Stimulated activated CD8-positive, alpha-beta memory T cell treated with anti-CD3 and anti-CD28 coated beads, Interleukin-4, amount 100 ng/mL, for 48 hours (primary cell): ENCODE measurements at places on chromosomes 3 and 15.

GRCh38 chr3:3586843-3587646 is 212.2 kb upstream of the LRRN1 start:
- no peak for DNase-seq

GRCh38 chr15:58492661-58493397 is 61.0 kb downstream of the LIPC start:
- no peak for DNase-seq

DNA sequence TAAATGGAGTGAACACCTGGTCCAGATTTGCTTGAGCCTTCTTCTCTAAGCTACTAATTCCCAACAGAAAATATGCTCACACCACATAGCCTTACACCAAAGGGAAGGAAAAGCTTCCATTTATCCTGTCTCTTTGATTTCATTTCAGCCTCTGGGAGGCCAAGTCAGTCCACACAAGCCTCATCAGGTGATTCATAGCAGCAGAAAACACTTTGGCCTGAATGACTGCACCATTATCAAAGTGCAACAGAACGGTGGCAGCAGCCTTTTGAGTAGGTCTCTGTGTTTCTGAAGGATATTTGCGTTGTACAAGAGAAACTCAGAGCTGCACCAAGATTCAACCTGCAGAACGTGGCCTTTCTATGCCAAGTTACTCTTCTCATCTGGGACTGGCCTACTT is 46.6 kb upstream of the SNRK start:
- no peak for DNase-seq

DNA sequence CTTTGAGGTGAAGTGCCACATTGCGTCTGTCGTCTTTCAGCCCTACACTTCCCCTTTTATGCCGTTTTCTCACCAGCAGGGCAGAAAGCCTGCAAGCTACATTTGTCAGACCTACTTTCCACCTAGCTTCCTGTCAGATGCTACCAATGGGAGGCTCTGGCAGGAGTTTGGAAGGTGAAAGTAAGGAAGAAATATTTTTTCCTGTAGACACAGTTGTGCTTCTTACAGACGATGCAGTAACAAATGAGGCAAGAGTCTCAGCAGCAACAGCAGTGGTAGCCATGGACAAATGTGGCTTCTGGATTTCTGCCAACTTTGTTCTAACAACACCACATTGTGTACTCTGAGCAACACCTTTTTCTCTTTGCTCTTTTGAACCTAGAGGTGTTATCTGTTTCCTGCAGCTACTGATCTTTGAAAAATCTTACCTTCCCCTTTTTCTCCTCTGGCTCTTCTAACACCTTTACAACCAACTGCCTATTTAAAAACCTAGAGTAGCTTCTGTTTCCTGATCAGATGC is 70.6 kb upstream of the STT3B start:
- DNase-seq: peak; percentile 34

GRCh38 chr15:68721886-68722285 is 98.8 kb downstream of the ANP32A start:
- DNase-seq: no peak

- peak; percentile 79 for DNase-seq
Measured at GRCh38 chr3:187743195-187744141, 1.8 kb downstream of the BCL6 start.

DNA sequence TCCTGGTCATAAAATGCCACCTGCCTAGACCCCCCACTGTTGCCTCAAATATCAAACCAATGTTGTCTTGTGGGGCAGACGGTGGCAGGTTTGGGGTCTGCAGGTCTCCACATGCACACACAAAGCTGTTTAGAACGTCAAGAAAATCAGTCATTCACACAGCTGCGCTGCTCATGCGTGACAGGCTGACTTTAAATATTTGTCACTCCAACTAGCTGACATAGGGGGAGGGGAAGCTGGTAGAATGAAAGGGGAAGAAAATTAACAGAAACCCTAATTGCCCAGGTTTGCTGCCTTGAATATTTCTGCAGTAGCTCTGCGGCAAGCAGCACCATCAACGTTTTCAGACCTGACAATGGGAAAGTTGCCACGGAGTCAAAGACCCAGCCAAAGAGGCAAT is 201.8 kb downstream of the ABHD5 start:
- DNase-seq: no peak

GRCh38 chr3:184658223-184658928 is 53.5 kb downstream of the MAGEF1 start:
- no peak for DNase-seq

- DNase-seq: no peak
Measured at GRCh38 chr3:192597506-192597905, 129.8 kb downstream of the FGF12 start.

- DNase-seq: no peak
Measured at GRCh38 chr3:80733522-80734176, 965.9 kb upstream of the ROBO1 start.

DNA sequence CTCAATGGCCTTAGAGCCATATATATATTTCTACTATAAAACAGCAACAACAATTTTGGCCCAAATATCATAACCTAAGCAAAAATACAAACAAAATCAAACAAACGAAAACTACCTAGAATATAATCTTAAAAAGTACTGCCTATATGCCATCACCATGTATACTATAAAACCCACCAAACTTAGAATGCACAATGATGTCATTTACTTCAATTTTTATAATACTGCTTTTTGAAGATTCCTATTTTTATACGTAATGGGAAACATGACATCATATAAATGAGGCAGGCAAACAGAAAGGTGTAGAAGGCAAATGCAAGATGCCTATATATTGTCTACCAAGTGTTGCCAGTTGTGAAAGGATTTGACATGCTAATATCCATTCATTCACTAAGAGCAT is 302.3 kb downstream of the TIGIT start:
- DNase-seq: no peak

- DNase-seq: no peak
Measured at GRCh38 chr3:8560366-8561007, 58.9 kb downstream of the LMCD1 start.

- no peak for DNase-seq
Measured at GRCh38 chr15:22973286-22973685, 6.9 kb downstream of the CYFIP1 start.

GRCh38 chr15:91632981-91633380 is 220.5 kb upstream of the SLCO3A1 start:
- no peak for DNase-seq

DNA sequence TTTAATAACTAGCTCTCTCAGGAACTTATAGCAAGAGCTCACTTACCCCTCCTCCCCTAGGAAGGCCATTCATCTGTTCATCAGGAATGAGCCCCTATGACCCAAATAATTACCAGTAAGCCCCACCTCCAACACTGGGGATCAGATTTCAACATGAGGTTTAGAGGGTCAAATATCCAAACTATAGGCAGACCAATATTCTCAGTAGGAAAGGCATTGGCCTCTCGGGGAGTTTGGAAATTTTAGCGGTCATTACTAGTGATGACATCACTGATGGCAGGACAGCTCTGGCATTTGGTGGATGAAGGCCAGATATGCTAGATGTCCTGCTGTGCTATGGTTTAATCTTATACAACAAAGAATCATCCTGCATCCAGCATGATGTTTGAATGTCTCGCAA is 15.2 kb upstream of the CD47 start:
- DNase-seq: no peak

- no peak for DNase-seq
Measured at GRCh38 chr3:49781415-49782199, 4.7 kb downstream of the IP6K1 start.

GRCh38 chr3:48656841-48657281 is 5.8 kb downstream of the CELSR3 start:
- DNase-seq: peak; percentile 46

- DNase-seq: no peak
Measured at GRCh38 chr3:192187485-192188051, 539.8 kb downstream of the FGF12 start.

DNA sequence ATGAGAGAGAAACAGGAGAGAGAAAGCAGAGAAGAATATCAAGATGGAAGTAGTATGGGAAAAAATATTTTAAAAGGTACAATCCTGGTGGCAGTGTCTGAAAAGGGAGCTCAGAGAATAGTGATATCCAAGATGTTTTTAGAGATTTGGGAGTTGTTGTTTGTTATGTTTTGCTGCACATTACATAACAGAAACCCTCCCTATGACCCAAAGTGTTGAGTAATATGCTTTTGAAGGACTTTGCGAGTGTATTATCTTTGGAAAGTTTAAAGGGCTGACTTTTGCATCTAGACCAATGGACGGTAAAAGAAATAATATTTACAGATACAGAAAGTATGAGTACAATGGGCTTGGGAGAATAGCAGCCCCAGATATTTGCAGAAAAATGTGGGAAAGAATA is 759.7 kb downstream of the NTRK3 start:
- no peak for DNase-seq

DNA sequence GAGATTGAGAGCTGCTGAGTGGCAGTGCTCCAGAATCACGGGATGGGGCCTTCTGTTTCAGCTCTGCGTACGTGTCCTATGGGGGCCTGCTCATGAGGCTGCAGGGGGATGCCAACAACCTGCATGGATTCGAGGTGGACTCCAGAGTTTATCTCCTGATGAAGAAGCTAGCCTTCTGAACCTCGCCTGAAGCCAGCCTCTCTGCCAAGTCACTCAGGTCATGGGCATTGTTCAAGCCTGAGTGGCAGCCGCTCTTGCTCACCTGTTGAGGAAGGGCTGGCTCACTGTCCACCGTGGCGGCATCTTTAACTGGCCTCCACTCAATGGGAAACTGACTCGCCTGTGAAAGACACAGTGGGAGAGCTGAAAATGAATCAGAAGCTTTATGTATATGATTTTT is 6.6 kb downstream of the POLR2H start:
- DNase-seq: no peak
